D721Med (cell line): ENCODE measurements at places on chromosomes 3 and 15.
A peak's percentile ranks its signal among the peaks of the same experiment; 100 is the strongest.

- DNase-seq: no peak
Observed at GRCh38 chr3:10655105-10655504, 149.7 kb upstream of the ATP2B2 start.

DNA sequence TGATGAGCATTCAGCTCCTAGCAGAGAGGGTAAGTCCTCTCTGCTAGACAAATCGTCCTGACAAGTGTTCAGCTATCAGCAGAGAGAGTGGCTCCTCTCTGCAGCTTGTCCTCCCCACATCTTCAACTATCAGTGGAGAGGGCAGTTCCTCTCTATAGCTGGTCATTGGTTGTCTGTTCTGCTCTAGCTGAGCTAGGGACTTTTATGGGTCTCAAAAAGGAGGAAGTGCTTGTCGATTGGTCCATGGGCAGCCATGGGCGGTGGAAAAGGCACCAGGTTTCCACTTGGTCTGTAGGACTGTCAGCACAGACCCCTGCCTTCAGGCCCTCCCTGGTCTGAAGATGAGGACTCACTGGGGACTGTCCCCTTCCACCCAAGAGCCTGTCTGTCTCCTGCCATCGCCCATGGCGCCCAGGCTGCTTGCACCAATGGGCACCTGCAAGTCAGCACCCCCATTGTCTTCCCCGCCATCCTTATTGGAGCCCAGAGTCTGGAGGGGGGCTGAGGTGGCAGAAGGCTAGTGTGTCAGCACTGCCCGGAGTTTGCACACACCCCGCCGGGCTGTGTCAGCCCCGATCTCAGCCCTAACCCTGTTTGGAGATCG, 264.7 kb downstream of the ZBBX start:
- DNase-seq: no peak

- no peak for DNase-seq
Observed at GRCh38 chr15:64851503-64851840, 9.8 kb downstream of the PLEKHO2 start.

GRCh38 chr3:194247350-194247740, 103.8 kb downstream of the CPN2 start:
- DNase-seq: no peak

DNA sequence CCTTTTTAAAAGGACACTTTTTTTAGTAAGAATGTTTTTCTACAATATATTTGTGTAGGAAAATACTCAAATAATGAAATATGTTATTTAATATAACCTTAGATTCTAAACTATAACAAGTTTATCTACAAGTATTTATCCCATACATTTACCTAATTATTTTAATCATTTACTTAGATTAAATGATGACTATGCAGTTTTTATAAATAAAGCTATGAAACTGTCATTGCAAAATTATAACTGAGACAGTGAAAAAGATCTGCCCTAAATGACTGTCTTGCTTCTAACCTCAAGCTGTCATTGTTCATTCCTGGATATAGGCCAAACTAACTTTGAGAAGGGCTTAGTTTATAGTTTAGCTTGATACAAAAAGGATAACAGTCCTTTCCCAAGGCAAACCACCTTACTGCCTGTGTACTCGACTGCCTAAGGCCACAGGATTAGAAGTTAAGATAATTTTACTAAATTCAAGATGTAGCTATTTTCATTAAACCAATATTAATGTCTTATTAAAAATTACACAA, 84.1 kb downstream of the GLDN start:
- DNase-seq: no peak

- DNase-seq: no peak
Observed at GRCh38 chr3:69499899-69500421, 114.1 kb upstream of the FRMD4B start.

GRCh38 chr3:143950810-143951209, 20.8 kb upstream of the DIPK2A start:
- DNase-seq: no peak

GRCh38 chr3:37229740-37230139, 55.4 kb upstream of the LRRFIP2 start:
- no peak for DNase-seq

- DNase-seq: no peak
Observed at GRCh38 chr3:181458857-181459256, 252.9 kb upstream of the SOX2 start.

DNA sequence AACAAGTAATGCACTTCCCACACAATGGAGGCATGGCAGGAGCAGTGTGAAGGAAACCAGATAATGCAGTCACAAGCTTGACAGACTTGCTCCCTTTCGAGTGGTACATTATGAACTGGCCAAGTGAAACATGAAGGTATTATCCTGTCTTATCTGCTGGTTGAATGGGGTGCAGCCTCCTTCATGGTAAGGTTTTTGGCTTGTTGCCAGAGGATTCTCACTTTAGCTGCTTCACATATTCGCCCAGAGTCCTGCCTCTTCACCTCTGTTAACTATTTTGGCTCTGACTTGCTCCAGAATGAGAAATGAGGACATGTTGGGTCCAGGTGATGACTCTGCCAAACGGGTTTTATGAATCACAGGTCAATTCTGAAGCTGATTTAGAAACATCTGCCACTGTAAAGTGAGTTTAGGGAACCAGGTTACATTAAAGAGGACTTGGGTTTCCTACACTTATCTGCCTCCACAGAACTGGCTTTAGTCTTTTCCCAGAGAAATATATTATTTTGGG, 19.5 kb upstream of the CCDC39 start:
- DNase-seq: no peak

DNA sequence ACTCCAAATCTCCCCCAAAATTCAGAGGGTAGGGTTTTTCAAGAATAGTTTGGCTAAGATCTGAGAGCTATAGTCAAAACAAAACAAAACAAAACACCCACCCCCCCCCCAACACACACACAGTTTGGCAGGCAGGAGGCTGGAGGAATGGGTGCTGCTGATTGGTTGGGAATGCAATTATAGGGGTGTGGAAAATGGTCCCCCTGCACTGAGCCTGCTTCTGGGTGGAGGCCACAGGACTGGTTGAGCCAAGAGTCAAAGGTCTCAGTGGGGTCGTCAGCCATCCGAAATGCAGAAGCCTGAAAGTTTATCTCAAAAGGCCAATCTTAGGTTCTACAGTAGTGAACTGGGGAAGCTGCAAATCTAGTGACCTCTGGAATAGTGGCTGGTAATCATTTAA, 2.5 kb upstream of the HACD2 start:
- no peak for DNase-seq

- DNase-seq: no peak
Observed at GRCh38 chr3:36201546-36201945, 178.8 kb upstream of the STAC start.

- no peak for DNase-seq
Observed at GRCh38 chr3:160245261-160245800, 20.1 kb downstream of the C3orf80 start.

DNA sequence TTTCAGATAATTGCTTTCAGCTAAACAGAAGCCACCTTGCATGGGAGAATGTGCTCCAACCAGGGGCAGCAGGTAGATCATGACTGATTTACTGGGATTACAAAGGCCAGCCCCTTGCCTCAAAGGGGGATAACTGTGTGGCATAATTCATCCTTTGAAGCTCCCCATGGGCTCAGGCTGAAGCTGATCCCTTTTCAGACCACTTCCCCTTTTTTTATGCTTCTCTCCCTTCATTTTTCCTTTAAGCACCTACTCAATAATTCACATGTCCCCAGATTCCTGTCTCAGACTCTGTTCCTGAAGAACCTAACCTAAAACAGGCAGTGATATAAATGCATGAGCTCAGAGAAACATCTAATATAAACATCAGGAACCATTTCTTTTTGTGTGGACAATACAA, 8.2 kb upstream of the MYRIP start:
- no peak for DNase-seq

DNA sequence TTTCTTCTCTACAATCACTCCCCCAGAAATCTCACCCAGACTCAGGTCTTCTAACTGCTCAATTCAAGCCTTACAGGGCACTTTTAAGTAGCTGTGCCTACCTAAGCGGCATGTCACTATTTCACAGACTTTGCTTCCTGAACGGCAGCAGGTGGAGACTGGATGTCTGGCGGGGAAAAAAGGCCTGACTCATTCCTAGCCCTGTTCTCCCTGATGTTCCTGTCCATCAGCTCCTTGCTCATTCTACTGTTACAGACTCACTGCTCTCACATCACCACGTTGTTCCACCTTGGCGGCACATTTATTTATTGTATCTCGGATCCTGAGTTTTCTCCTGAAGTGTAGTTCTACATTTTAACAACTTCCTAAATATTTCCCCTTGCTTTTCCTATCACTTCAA, 52.6 kb upstream of the ATP11B start:
- no peak for DNase-seq

- no peak for DNase-seq
Observed at GRCh38 chr3:67642734-67643133, 11.7 kb downstream of the SUCLG2 start.

DNA sequence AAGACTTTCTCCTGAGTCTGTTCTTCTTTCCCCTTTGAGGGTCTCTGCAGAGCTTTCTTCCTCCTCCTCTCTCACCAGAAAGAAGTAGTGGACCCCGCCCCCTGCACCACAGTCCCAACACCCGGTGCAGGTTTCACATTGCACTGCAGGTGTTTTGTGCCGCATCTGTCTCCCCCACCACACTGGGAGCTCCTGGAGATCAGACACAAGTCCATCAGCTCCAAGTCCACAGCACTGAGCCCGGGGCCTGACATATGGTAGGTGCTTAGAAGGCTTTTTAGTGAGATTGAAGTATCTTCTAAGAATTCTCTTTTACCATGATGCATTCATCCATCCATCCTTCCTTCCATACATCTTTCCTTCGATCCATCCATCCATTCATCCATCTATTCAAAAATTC, 9.8 kb downstream of the STRA6 start:
- no peak for DNase-seq

GRCh38 chr3:77837456-77838025, 797.6 kb downstream of the ROBO2 start:
- no peak for DNase-seq

DNA sequence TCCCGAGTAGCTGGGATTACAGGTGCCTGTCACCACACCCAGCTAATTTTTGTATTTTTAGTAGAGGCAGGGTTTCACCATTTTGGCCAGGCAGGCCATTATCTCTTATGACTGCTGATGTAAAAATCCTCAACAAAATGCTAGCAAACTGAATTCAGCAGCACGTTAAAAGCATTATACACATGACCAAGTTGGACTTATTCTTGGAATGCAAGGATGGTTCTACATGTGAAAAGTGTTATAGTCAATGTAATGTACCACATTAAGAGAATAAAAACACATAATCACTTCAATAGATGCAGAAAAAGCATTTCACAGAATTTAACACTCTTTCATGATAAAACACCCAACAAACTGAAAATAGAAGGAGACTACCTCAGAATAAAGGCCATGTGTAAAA, 20.2 kb downstream of the RNF13 start:
- DNase-seq: no peak

DNA sequence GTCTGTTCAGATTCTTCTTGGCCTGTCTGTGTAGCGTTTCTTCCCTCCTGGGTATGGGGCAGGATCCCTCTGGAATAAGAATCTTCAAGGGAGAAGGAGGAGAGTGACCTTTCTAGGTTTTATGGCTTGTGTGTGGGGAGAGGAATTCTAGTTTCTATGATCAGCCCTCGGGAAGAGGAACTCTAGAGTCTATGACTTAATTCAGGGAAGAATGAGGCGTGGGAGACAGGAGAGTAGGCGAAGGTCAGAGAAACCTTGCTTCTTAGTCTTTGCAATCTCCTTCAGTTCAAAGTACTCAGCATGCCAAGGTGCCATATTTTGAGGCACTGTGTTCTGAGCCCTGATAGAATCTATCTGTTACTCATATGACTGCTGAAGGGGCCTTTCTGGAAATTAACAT, 99.2 kb upstream of the C3orf80 start:
- no peak for DNase-seq

DNA sequence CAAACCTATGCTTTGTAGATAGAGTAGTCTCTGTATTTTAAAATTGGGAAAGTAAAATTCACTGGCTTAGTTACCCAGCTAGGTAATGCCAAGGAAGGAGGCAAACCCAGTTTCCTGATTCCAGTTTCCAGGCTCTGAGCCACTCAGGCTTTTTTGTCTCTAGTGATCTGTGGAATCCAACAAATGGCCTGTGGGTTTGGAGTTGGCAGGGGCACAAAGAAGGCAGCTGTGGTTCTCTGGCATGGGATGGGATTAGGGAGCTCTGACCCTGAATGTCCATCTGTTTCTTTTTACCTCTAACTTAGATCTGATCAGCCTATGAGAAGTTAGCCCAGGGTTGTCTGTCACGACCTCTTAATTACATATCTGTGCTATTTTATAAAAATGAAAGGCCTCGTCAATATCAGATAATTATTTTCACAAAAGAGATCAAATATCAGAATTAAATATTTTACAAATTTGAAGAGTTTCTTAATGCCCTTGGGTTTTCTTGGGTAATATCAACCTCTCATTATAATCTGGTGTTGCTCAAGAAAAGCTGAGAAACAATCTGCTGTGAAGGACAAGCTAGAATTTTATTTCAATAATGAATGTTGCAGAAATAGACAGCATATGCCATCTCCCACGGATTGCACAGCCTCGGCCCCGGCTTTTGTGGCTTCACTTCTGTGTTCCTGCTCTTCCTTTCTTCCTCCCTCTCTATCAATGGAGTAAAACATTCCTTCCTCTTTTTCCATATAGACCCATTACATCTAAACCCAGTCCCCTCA, 63.7 kb upstream of the DAZL start:
- DNase-seq: no peak

DNA sequence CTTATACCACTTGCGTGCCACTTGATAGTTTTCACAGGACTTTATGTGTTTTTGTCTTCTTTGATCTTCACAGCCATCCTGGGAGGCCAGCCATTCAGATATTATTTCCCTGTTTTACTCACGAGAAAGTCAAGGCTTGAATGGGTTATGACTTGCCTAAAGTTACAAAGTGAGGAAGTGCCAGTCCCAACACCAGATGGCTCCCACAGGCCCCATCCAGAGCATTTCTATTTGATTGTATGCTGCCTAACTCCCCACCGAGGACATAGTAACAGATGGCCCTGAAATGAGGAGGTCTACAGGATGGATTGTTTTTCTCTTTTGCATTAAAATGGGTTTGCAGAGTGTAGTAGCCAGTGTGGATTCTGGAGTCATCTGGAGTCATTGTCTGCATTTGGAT, 74.5 kb downstream of the SPTSSB start:
- no peak for DNase-seq

GRCh38 chr3:123096731-123097130, 29.9 kb downstream of the PDIA5 start:
- DNase-seq: no peak

GRCh38 chr3:120449701-120450599, 842 bp downstream of the FSTL1 start:
- peak; percentile 26 for DNase-seq

DNA sequence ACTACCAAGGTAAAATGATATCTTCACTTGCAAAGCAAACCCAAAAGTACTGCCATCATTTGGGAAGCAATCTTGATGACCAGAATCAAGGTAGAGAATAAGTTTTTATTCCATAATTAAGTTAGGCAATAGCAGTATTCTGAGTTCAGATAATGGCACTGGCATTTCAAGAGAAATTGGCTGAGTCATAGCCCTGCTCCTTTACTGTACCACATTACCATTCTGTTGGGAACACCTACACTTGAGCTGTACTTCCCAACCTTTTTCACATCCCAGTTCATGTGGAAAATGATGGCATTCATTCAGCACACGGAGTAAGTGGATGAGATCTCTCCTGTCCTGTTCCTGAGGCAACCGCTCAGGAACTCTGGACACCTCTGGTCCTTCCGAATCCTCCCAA, 311.6 kb upstream of the TPRG1 start:
- no peak for DNase-seq
